Activated naive CD4-positive, alpha-beta T cell treated with anti-CD3 and anti-CD28 coated beads, Interleukin-2, amount 50 U/mL, for 72 hours (primary cell): ENCODE measurements at places on chromosomes 5 and 9.
A peak's percentile ranks its signal among the peaks of the same experiment; 100 is the strongest.

- no peak for DNase-seq
These were observed 623.7 kb downstream of the BNC2 start for GRCh38 chr9:16246785-16247184.

DNA sequence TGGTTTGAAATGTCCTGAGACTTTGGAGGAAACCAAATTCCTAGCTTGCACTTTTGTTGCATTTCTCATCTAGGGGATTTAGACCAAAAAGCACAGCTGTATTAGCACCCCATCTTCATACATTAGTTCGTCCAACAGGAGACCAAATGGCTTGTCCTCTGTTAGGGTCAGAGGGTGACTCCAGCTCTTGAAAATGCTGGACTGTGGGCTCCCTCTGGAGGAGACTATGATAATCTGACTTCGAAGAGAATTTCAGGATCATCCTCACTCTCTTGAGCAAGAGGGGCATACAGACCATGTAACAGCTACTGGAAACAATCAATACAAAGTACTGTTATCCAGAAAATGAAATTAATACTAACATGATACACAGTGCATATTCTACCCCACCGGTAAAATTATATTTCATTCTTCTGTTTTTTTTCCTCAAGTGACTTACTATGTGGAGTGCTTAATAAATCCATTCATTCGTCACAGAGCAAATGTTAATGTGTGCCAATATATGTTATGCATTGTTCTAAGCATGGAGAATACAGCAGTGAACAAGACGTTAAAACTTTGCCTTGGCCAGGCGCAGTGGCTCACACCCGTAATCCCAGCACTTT, 63.7 kb upstream of the PPP2CA start:
- peak; percentile 36 for DNase-seq

- no peak for DNase-seq
These were observed 10.0 kb upstream of the CLIC3 start for GRCh38 chr9:137006116-137007003.

GRCh38 chr5:146877783-146878475, 628 bp downstream of the PPP2R2B start:
- DNase-seq = no peak

GRCh38 chr5:132464156-132464939, 26.2 kb downstream of the IRF1 start:
- DNase-seq = no peak

DNA sequence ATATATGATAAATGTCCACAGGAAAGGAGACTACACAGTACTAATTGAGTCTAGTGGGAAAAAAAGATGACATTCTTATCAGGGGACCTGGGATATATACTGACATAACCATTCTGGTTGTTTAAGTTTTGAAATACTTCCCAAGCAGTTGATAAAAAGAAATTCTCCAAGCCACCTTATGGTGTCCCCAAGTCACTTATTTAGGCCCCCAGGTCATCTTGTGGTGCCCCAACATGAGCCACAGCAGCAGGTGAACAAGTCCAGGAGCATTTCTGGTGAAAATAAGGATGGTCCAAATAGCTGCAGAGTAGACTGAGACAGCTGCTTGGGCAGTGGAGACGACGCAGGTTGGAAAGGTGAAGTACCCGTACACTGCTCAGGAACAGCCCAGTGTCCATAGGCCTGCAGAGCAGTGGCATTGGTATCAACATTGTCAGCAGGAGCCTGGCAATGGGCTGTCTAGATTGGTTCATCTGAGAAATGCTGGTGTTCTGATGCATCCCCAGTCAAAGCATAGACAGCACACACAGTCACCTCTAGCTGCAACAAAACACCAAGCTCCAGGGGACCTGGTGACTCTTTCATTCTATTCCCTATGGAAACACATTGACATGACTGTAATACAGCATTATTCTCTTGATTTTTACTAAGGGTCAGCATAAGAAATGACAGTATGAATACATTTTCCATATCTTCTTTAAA, 430.6 kb downstream of the NR2F1-AS1 start:
- no peak for DNase-seq

GRCh38 chr9:79431019-79431679, 140.6 kb upstream of the TLE4 start:
- no peak for DNase-seq
